Cerebellum (tissue), 4 donors: ENCODE measurements at places on chromosomes 4 and X. TPM values are rescaled to one million over a fixed set of nuclear protein-coding genes. Genes with fewer than 3 reads are reported as not detected.
A peak's percentile ranks its signal among the peaks of the same experiment; 100 is the strongest.

The P2RY8 gene
- 0.09 TPM for total RNA-seq

The GLUD2 gene
- total RNA-seq, result 5.6 TPM

The TBC1D9 gene
- total RNA-seq, result 95.7 TPM

- no peak for DNase-seq
Observed at GRCh38 chrX:30253257-30253656, 6.3 kb downstream of the MAGEB1 start.

DNA sequence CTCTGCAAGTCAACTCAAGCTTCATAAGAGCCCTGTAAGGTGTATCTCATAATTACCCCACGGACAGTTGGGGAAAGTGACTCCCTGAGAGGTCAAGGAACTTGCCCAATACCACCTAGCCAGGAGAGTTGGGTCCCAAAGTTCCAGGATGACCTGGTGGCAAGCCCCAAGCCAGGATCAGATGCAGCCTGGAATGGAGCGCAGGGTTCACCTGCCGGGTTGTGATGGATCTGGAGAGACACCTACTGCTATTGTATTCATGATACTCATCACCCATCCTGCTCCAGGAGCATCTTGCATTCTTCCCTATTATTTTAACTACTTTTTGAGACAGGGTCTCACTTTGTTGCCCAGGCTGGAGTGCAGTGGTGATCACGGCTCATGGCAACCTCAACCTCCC, 36.1 kb downstream of the ZBTB49 start:
- DNase-seq, result no peak

GRCh38 chrX:23811108-23811651, 28.2 kb downstream of the SAT1 start:
- no peak for DNase-seq

DNA sequence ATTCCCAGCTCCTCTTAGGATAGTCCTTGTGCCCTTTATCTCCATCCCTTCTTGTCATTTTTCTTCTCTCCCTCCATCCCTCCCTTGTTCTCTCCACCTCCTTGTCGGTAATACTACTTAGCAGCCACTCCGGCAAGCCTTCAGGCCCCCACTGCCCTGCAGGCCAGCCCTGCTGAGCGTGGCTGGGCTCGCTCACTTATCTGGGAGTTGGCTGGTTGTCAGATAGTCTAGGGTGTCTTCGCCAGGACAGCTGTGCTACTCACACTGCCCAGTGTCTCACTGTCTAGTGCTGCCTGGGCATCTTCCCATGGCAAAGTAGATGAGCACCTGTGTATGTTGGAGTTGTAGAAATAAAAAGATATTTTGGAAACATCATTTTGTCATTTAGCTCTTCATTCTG, 75.0 kb downstream of the STK32B start:
- DNase-seq, result no peak

GRCh38 chrX:34918856-34919255, 23.7 kb upstream of the FAM47B start:
- no peak for DNase-seq

- DNase-seq, result peak; percentile 10
Observed at GRCh38 chr4:22573198-22573597, 57.3 kb upstream of the ADGRA3 start.

GRCh38 chrX:119688911-119689321, 4.1 kb downstream of the SEPTIN6 start:
- no peak for DNase-seq

- DNase-seq, result no peak
Observed at GRCh38 chrX:132955690-132956089, 2.7 kb downstream of the HS6ST2 start.

- no peak for DNase-seq
Observed at GRCh38 chr4:149264093-149264733, 551.4 kb downstream of the IQCM start.
